ENCODE measurements at places on chromosomes 6 and 20.

DNA sequence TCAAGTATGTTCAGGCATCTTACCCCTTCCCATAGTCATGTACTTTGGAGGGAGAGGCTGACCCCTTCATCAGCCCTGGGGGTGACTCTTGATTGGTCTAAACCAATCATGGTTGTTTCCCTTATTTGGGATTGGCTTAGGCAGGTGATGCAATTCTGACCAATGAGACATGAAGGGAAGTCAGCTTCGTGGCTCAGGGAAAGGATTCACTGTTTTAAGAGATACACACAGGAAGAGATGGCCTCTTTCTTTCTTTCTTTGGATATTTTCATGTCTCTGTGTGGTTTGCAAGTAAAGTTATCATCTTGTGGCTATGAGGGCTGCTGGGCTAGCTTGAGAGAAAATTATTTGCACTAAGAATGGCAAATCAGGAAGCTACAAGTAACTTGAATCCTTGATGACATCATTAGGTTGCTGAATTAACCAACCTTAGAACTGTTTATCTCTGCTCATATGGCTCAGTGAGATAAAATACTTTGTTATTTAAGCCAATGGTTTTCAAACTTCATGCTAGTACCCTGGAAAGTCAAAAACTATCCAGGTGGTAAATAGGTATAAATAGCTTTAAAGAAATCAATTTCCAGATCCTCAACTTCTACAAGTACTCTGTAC, 144.2 kb upstream of the CENPW start:
- no peak for DNase-seq

- DNase-seq = no peak
These were observed 25.5 kb upstream of the NOL4L start for GRCh38 chr20:32610472-32611218.

- DNase-seq = no peak
These were observed 5.7 kb downstream of the LMBRD1 start for GRCh38 chr6:69791065-69791471.

- DNase-seq = no peak
These were observed 517.4 kb upstream of the JARID2 start for GRCh38 chr6:14728396-14729024.

Measured in activated B cell treated with CpG ODN at 0.5 μM for 24 hours (primary cell).